ENCODE measurements at places on chromosomes 2 and 18. TPM values are rescaled to one million over a fixed set of nuclear protein-coding genes. Genes with fewer than 3 reads are reported as not detected.

Gene CNNM4
- total RNA-seq: 9.3 TPM

Gene ARHGAP28
- total RNA-seq: 2.4 TPM

Gene ALPI
- total RNA-seq: not detected

Gene SLC23A3
- total RNA-seq: 0.64 TPM

Gene CEBPZOS
- 23.6 TPM for total RNA-seq

Gene ACMSD
- not detected for total RNA-seq

Gene RABL2A
- 5.3 TPM for total RNA-seq

Gene SERPINB2
- total RNA-seq: 139 TPM

Gene AOX1
- total RNA-seq: 5.2 TPM

Gene UGT1A3
- 0.28 TPM for total RNA-seq

Gene CELF4
- not detected for total RNA-seq

Gene EVX2
- total RNA-seq: not detected

Gene CNRIP1
- 1.6 TPM for total RNA-seq

Gene CD207
- total RNA-seq: not detected

Gene FNDC4
- 8.5 TPM for total RNA-seq

Gene GKN1
- total RNA-seq: not detected

Gene B3GNT2
- total RNA-seq: 20.2 TPM

Gene TNS1
- 27.7 TPM for total RNA-seq

Gene PTPRN
- not detected for total RNA-seq

Gene GRP
- total RNA-seq: not detected

Gene ABCB11
- total RNA-seq: not detected

Gene ANTXR1
- 13.9 TPM for total RNA-seq

Gene FTCDNL1
- 1.6 TPM for total RNA-seq

Gene ITGB6
- total RNA-seq: 24.2 TPM

Gene GKN2
- total RNA-seq: not detected

Gene PSTPIP2
- total RNA-seq: 4.7 TPM

Gene FSHR
- total RNA-seq: not detected

Gene MZT2B
- total RNA-seq: 270 TPM

Gene PLCL1
- total RNA-seq: 0.20 TPM

Gene DSG3
- 775 TPM for total RNA-seq

Gene SULT1C3
- total RNA-seq: 0.68 TPM

Gene TBC1D8
- 17.8 TPM for total RNA-seq

Gene LRP2
- not detected for total RNA-seq

Gene LYG2
- not detected for total RNA-seq

Gene TMEM247
- total RNA-seq: not detected

Gene HOXD1
- total RNA-seq: 0.16 TPM

Gene CDK5R2
- not detected for total RNA-seq

Gene PTCD3
- 40.6 TPM for total RNA-seq

Gene HADHB
- 104 TPM for total RNA-seq

Gene ZNF804A
- not detected for total RNA-seq

Gene REEP1
- total RNA-seq: 1.6 TPM

Gene GALR1
- not detected for total RNA-seq

Gene MPHOSPH10
- total RNA-seq: 31.4 TPM

Gene XDH
- 39.7 TPM for total RNA-seq

Gene NGEF
- total RNA-seq: 6.1 TPM

Gene DHX57
- 9.0 TPM for total RNA-seq

Gene EHD3
- total RNA-seq: 43.4 TPM

Gene TSGA10
- 2.8 TPM for total RNA-seq

Gene POTEJ
- not detected for total RNA-seq

Gene C1GALT1C1L
- 0.16 TPM for total RNA-seq

Gene GAD1
- 1.1 TPM for total RNA-seq

Gene DTNA
- 2.3 TPM for total RNA-seq

Gene TRIM43
- total RNA-seq: not detected
